ENCODE measurements at places on chromosomes 7 and 10.

GRCh38 chr10:36899652-36900051, 225.7 kb upstream of the ANKRD30A start:
- no peak for DNase-seq

- no peak for DNase-seq
These were observed 140.6 kb upstream of the PALS2 start for GRCh38 chr7:24432677-24433076.

GRCh38 chr10:103007017-103007416, 88.9 kb downstream of the CNNM2 start:
- no peak for DNase-seq

DNA sequence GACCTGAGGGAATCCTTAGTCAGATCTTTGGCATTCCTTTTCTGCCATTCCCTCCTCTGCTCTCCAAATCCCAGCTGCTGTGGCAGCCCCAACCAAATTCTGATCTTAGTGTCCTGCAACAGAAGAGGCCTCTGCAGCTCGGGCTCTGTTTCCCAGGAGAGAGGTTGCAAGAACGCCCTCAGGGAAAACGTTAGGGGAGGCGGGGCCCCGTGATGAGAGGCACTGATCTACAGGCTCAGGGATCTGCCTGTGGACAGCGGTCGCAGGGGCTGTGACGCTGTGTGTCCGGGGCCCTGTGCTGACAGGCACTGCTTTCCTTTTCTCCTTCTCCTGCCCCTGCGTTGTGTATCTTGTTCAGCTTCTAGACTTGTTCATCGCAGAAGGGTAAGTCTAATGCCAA, 57.3 kb upstream of the DPYSL4 start:
- peak; percentile 30 for DNase-seq

DNA sequence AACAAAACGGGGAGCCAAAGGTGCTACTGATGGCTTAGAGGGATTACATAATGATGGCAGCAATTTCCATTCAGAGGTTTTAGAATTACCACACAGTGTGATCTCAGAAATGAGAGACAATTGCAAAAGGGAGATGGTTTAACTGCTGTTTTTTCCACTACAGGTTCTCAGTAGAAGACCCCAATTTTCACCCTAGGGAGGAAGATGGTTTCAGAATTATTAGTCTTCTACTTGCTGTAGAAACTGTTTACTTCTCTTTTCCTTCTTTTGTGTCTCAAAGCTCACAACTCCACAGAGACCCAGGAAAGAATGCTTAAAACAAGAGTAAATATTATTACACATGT, 226.5 kb downstream of the INHBA start:
- no peak for DNase-seq

DNA sequence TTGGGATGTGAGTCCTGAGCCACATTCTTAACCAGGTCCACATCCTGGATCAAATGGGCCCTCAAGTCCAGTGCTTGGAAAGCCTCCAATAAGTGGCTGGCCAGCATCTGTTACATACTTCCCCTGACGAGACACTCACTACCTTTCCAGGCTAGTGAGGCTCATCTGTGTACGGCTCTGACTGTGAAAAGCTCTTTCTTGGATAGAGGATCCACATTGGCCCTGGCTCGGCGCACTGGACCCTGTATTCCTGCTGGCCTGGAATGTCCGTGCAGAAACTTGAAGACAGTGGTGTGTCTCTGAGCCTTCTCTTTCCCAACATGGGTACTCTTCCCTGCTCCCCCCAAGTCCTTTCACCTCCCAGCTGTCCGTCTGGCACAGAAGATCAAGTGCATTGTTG, 35.5 kb downstream of the MYL10 start:
- DNase-seq = no peak

GRCh38 chr10:121596689-121597503, 1.3 kb downstream of the FGFR2 start:
- peak; percentile 67 for DNase-seq

DNA sequence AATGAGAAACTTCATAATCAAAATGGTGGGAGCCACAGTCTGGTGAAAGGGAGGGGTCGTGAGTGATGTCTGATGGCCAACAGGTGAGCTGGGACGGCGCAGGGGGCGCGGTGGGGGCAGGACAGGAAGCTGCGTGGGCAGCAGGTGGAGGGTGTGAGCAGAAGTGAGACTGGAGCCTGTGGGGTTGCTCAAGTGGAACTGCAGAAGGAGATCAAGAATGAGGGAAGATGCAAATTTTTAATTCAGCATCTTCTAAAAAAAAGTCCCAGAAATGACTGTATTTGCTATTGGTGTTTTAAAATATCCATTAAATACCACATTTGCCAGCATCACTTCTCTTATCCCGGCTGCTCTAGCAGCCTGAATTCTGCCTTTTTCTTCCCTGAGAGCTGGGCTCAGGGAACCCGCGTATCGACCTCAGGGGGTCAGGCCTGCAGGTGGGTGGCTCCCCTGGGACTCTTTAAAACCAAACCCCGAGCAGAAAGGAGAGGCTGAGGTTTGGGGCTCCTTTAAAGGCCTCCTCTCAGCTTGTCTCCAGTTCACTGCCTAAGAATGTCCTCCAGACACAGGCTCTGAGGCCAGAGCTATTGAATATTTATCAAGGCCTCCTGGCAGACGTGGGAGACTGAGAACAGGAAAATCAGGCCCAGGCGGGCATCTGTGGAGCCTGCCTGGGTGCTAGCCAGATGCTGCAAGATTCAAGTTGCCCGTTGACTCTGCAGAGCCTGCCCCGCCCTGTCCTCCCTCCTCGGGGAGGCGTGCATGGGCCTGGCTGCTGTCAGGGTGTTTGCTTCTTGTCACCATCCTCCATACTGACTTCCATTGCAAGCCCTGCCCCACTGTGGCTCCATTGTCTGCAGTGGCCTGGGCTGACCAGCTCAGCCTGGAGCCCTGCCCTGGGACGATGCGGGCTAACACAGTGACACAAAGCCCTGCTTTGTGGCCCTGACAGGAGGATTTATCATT, 53.9 kb downstream of the SYPL1 start:
- DNase-seq = no peak

- DNase-seq = no peak
These were observed 14.0 kb upstream of the INSIG1 start for GRCh38 chr7:155283565-155284194.

DNA sequence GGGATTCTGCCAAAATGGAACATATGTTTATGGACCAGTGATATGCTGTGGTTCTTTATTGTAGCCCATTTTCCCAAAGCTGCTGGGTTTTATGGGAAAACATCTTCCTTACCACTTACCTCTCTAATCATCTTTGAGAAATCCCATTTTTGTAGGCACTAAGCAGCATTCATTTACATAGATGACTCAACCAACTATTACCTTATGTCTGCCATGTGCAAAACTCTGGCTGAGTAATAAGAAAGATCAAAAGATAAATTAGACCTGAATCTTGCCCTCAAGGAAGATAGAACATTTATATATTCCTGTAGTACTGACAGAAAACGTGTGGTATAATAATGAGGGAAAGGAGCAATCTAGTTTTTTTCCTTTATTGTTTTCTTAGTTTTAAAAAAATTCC, 24.3 kb downstream of the CBLL1 start:
- DNase-seq = no peak

DNA sequence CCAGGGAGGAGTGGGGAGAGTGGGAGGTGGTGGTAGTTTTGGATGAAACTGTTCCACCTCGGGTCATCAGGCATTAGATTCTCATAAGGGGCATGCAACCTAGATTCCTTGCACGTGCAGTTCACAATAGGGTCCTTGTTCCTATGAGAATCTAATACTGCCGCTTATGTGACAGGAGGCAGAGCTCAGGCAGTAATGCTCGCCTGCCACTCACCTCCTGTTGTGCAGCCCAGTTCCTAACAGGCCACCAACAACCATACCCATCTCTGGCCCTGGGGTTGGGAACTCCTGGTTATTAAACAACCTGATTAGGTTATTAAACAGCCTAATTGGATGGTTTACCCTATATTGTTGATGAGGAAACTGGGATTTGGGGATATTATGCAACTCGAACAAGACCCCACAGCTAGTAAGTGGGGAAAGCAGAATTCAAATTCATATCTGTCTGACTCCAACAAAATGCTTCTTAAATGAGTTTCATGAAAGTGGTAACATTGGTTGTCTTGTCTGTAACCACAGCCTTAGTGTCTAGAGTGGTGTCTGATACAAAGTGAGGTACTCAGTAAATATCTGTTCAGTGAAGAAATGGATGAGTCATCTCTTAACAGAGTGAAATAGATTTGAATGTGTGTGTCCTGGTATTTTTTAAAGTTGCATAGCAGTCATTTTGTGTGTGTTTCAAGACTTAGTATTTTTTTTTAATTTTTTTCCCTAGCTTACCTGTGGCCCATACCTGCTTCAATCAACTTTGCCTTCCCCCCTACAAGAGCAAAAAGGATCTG, 101.6 kb downstream of the HECTD2 start:
- DNase-seq = peak; percentile 94

- DNase-seq = no peak
These were observed 5.6 kb upstream of the NRCAM start for GRCh38 chr7:108461840-108462239.

- DNase-seq = no peak
These were observed 319.0 kb downstream of the GRID1 start for GRCh38 chr10:86047588-86047987.

DNA sequence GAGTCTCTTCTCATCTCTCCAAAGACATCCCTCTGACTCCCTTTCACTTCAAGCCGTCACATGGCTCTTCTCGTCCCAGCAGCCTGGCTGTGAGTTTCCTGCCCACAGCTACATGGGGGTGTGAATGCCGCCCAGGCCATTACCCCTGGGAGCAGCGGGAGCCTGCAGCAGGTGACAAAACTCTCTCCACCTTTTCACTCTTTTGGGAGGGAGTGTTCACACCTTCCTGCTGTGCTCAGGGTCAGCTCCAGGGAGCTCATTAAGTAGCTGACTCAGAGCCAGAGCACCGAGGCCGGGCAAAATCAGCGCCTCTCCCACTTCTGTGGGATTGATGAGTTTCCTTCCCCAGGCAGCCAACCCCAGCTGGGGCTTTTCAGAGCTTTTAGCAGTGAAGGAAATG, 271.3 kb downstream of the TYW1 start:
- no peak for DNase-seq

DNA sequence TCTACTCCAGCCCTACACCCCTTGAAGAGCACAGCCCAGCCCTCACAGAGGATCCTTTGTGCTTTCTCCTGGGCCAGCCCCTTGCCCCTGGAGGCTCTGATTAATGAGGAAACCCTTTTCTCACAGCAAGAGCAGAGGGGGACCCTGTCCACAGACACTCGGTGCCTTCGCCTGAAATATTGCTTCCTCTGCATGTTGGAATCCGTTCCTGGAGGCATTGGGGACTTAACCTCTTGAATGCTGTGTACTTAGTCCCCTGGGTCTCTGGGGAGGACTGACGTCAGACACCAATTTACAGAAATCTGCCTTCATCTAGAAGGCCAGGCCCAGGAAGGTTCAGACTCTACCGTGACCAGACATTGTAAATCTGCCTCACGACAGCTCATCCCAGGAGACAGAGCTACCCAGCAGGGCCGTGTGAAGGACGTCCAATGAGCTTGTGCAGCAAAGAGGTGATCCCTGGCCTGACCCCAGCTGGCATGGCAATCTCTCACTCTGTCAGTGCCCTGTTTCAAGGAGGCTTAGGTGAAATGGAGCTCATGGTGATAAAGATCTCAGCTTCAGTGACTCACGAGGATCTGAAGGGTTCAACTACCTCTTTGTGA, 8.1 kb upstream of the TMEM72 start:
- DNase-seq = peak; percentile 15

DNA sequence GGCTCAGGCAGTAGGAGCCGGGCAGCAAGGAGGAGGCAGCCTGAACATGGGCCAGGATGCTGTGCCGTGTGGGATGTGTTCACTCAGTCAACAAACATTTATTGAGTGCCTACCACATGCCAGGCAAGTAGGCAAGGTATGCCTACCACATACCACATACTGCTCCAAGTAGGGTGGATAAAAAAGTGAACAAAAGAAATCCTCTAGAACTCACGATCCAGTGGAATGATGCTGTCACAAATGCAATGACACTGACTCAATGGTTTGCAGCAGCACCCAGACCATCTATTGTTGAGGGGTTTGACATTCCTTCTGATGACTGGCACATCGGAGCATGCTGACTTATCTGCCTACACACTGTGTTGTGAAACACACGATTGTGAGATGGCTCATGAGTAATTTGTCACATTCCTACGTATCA, 413.5 kb downstream of the NRG3 start:
- peak; percentile 71 for DNase-seq

DNA sequence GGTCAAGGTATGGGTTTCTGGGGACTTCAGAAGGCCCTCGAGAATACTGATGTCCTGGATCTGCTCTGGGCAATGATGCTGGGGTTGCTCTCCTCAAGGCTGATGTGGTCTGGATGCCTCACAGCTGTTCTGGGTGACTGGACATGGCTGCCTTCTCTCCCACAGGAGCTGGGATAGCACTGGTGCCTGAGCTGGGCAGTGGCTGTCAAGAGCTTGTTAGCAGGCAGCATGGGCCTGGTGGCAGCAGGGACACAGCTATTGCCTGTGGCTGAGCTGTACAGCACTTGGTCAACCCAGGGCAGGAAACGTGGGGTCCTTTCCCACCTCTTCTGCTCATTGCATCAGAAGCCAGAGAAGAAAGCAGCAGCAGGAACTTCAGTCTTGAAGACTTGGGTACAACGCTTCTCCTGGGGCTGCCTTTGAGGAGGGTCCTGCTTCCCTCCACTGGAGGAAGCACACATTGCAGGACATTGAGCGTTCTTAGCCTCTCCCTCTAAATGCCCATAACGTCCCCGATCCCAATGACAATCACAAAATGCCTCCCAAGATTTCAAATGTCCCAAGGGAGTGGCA, 13.0 kb downstream of the ADCYAP1R1 start:
- no peak for DNase-seq

DNA sequence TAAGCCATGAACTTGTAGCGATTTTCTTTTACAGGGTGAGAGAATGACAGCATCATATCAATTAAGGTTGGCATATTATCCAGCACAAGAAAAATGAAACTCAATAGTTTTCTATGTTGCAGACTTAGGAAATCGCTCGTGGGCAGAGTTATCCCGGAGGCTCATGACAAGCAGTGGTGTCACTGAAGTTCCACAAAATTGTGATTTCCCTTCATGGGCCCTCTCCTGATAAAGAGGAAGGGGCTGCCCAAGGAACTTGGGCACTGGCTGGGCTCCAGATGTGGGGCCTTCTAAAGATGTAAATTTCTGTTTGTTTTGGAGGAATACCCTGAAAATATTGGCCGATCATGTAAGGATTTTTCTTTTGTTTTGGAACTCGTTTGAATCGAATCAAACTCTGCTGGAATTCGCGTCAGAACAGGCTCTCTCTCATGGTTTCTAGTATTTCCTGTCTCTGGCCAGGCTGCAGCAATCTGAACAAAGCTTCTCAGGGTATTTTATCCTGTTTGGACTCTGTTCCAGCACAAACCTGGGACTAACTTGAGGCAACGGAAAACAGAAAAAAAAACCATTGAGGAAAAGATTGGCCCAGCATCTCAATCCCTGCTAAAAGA, 340.6 kb upstream of the NRP1 start:
- DNase-seq = no peak

- DNase-seq = no peak
These were observed 13.4 kb downstream of the COL13A1 start for GRCh38 chr10:69815104-69815503.

DNA sequence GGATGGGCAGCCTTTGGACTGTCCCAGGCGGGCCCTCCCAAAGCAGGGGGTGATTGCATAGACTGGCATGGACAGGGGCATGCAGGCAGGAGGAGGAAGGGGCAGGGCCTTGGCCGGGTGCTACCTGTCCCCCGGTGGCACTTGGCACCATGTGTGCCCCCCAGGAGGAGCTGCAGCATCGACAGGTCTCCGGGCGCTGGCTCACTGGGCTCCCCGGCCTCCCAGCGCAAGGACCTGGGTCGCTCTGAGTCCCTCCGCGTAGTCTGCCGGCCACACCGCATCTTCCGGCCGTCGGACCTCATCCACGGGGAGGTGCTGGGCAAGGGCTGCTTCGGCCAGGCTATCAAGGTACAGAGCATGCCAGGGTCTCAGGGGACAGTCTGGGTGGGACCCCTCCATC, 23.2 kb downstream of the LIMK1 start:
- no peak for DNase-seq

GRCh38 chr7:149817301-149817771, 20.8 kb upstream of the ZNF862 start:
- no peak for DNase-seq
